ENCODE measurements at places on chromosomes 5 and 9.

- DNase-seq = no peak
These were observed 165.5 kb upstream of the RORB start for GRCh38 chr9:74331607-74332006.

GRCh38 chr5:135266303-135266635 is 132.8 kb downstream of the MACROH2A1 start:
- DNase-seq = no peak

DNA sequence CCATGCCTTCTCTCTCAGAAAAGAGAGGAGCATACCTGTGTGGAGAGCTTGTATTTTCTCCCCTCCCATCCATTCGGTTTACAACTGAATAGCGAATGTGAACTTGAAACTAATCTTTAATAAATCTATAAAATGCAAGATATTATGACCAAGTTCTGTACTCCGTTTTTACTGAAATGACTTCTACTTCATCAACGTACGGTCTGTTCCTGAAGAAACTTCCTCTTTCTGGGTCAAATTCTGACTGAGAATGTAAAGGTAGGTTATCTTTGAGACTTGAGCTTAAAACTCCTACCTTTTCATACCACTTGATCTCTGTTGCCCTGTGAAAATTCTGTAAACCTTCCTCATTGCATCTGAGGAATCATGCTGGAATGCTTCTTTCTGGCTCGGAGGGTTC is 4.2 kb upstream of the CTNNAL1 start:
- no peak for DNase-seq

GRCh38 chr5:68898951-68899471 is 194.8 kb upstream of the SLC30A5 start:
- no peak for DNase-seq

DNA sequence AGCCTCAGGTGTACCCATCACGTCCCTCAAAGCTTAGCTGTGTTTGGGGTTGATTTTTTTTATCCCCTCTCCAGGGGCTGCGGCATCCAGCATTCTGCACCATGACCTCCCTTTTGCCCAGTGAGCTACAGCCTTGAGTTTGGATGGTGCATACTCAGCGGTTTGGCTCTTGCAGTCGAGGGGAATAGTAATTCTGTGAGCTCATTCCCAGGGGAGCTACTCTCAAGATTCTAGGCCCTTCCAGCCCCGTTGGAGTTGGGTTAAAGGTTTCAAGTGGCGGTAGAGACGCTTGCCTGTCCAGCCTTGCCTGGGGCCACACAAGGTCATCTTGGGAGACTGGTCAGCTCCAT is 102.2 kb upstream of the SPRY4 start:
- DNase-seq = no peak

DNA sequence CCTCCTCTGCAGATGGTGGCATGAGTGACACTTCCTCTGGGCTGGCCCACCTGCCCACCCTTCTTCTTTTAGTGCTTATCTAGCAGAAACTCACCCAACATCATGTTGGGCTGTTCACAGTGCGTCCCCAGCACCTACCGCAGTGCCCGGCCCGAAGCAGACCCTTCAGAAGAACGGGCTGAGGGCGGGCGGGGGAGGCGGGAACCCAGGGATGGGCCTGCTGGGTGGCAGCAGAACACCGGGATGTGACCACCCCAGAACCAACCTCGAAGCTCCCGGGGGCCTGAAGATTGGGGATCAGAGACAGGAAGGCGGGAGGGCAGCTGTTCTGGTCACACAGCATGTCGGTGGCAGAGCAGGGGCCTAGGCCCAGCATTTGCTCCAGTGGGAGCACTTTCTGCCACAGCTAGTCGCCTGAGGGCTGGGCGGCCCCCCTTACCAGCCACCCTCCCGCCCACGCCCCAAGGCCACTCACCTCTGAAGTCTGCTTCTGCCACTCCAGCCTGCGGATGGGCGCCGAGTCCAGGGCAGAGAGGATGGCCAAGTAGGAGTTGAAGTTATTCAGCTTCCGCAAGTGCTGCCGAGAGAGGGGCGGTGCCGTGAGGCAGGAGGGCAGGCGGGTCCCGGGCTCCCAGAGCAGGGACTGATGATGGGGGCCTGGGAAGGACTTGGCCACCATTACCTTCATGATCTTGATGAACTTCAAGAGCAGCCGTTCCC is 38.7 kb downstream of the PRRT1B start:
- no peak for DNase-seq

GRCh38 chr5:10063997-10064396 is 185.7 kb downstream of the ATPSCKMT start:
- no peak for DNase-seq

DNA sequence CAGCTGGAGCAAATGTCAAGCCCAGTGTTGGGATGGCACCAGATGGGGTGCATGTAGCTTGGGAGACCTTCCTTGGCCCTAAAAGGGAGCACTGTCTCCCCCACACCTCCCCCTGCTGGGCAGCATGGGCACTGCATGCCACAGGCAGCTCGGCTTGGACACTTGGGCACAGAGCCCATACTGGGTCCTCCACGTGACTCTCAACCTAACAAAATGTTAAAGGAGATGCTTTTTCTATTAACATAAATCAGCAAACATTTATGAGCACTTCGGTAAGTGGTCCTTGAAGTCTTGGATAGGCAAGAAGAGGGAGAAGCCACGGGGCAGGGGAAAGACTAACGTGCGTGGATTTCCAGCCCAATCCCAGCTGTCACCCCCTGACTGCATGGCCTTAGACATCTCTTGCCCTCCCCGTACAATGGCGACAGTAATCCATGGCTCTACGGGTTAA is 23.9 kb upstream of the MAPK9 start:
- DNase-seq = no peak

DNA sequence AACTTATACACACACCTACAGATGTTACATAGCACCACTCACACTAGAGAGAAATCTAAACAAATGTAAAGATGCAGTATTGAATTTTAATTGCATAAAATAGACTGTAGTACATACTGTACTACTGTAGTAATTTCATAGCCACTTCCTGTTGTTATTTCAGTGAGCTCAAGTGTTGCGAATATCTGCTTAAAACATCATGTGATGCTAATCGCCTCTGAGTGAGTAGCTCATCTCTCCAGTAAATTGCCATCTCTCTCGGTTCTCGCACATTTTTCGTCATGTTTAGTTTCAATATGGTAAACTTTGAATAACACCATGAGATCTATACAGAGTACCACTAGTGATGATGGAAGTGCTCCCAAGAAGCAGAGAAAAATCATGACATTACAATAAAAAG is 22.0 kb upstream of the ARHGEF28 start:
- no peak for DNase-seq

GRCh38 chr9:104905931-104906330 is 22.0 kb downstream of the ABCA1 start:
- DNase-seq = no peak

- DNase-seq = no peak
These were observed 320.1 kb downstream of the DEPDC1B start for GRCh38 chr5:60379907-60380306.

GRCh38 chr5:88808153-88808552 is 74.8 kb downstream of the MEF2C start:
- DNase-seq = no peak

DNA sequence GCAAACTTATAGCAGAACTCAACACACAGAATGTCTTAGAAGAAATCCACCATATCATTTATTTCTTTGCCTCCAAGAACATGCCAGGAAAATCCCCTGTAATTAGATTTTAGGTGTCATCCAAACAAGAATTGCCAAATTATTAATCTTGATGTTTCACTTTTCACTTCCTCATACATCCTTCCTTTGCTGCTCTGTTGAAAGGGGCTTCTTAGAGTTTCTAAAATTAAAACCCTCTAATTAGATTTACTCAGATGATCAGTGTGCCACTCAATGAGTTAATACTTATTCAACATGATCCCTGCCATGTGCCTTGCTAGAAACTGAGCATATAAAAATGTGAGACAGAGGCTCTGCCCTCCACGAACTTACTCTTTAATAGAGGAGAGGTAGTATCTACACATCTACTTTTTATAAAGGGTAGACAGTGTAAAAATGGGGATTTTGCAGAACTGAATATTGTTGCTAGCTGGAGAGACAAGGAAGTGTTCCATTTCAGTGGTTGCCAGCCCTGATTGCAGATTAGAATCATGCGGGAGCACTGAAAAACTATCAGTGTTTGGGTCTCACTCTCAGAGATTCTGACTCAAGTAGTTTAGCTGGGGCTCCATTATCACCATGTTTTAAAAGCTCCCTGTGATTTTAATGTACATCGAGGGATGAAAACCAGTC is 498.4 kb downstream of the TLE4 start:
- no peak for DNase-seq

DNA sequence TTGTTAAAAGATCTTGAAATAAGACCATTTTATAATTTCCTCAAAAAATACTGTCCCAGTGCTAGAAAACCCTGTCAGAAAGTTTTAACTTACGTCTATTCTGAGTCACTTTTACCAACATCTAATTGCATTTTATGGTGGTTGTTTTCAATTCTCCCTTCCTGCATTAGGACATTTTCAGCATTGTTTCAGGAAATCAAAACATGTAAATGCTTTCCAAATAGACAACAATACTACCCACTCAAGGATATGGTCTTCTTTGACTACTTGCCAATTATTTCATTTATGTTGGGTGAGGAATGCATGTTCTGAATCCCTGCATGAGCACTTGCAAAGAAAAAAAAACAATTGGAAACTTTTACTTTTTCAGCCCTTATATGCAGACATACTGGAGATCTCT is 284.6 kb upstream of the PDE4D start:
- DNase-seq = no peak

DNA sequence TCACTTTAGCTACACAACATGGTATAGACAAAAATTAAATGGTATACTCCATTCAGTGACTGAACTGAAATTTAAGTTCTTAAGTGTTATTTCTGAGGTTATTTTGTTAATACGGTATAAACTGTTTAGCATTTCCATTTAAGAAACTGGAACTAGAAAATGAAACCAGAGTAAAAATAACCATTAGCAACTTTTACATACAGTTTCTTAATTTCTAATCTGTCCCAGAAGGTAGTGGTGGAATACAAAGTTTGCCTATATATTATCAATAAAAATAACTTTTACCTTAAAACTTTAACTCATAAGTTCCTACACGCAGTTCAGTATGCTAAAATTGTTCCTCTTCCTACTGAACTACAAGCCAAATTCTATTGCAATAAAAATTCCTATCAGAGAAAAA is 10.3 kb downstream of the GOLPH3 start:
- DNase-seq = no peak

DNA sequence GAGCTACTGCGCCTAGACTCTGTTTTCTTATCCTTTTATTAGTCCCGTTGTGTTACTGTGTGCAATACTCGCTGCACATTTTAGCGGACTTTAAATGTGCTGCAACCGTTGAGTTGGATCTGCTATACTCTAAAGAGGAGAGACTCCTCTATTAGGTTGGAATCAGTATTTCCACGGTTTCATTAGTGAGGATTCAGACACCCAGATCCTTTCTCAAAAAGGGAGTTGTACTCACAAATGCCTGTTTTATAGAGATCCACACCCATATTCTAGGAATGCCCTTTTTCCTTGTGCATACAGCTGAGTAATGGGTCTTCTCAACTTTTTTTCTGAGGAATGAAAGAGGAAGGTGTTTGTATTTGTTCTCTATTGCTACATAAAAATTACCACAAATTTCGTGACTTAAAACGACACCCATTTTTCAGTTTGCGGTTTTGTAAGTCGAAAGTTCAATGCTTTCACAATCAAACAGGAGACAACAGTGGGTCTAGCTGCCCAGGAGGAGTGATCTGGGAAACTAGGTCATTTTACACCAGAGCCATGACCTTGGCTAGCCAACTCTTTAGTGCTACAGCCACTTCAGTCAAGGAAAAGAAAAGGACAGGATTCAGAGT is 52.8 kb upstream of the SLC44A1 start:
- DNase-seq = no peak

GRCh38 chr5:146906803-146907202 is 28.2 kb upstream of the PPP2R2B start:
- DNase-seq = no peak

DNA sequence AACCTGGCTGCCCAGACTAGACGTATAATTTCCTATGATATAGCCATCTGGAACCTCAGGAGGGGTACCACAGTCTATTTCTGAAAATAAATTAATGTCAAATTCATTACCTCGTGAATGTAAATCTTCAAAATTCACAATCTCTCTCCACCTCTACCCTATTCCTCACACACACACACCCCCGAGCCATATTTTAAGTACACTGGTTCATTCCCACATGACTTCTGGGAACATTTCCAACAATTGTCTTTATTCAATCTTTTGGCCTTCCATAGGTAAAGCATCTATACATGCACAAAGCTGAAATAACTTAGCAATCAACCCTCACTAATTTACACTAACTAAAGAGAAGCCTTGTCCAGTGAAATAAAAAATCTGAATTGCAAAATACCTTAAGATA is 32.7 kb downstream of the SUSD1 start:
- no peak for DNase-seq

DNA sequence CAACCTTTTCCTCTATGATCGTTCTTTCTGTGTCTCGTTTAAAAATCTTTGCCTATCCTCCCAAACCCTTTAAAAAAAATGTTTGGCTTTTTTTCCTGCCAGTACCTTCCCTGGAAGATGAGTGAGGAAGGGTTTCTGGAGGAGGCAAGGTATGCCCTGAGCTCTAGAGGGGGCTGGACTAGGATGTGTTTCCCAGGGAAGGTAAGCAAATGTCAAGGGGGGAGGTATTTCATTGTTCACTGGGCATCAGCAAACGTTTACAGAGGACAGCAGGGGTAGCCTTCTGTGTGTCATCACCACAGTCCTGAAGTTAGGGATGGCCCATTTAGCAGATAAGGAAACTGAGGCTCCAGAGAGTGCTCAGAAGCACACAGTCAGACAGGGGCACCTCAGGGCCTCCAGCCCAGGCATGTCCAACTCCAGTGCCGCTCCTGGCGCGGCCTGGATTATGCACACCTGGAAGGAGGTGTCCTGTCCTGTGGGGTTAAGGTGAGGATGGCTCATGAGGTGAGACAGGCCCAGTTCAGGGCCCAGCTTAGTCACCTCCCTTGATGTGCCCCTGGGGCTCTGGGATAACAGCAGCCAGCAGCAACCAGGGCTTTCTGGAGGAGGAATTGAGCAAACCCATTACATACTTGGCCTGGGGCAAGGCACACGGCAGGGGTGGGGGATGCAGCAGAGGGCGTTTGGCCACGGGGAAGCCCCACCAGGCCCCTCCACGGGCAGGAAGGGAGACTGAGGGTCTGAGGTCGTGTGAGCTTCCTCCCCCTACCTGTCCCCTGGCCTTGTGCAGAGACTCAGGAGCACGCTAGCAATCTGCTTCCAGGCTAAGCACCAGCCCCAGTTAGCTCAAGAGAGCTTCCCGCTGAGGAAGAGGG is 100.3 kb upstream of the LMX1B start:
- DNase-seq = no peak

- no peak for DNase-seq
These were observed 130.1 kb upstream of the C9orf72 start for GRCh38 chr9:27703216-27703980.

DNA sequence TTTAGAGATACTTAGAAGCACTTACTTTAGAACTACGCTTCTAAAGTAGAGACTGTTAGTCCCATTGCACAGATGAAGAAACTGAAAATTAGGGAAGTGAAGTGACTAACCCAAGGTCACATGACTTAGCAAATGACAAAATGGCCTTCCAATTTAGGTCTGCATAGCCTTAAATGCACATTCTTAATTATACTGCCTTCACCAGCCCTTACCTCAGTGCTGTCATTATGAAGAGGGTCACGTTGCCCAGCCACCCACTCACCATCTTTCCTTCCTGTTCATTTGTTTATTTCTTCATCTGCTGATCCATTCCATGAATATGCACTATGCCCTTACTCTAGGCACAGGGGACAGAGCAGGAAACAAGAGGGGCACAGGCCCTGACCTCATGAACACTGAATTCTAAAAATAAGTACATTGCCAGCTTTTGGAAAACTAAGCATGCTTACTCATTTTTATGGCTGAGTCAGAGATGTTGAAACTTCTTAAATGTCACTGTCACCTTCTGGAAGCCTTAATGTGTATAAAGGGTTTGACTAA is 8.6 kb downstream of the HAVCR2 start:
- DNase-seq = no peak
